Suppressor macrophage treated with lipopolysaccharide for 4 hours (primary cell): ENCODE measurements at places on chromosomes 6 and 20.

GRCh38 chr6:158072083-158072721 lies 90.5 kb downstream of the SYNJ2 start:
- peak; percentile 76 for DNase-seq

DNA sequence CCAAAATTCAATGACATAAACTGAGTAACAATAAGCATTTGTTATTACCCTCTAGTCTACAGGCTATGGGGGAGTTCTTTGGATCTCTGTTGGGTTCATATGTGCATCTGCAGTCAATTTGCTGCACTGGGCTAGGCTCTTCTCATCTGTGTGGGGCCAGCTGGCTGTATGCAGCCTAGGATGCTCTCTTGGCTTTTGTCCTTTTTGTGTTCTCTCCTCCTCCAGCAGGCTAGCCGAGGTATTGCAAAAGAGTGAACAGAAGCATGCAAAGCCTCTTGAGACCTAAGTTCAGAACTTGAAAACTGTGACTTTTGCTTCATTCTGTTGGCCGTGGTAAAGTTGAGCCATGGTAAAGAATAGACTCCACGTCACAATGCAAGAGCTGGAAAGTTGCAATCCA lies 62.8 kb upstream of the FOXO3 start:
- peak; percentile 4 for DNase-seq

DNA sequence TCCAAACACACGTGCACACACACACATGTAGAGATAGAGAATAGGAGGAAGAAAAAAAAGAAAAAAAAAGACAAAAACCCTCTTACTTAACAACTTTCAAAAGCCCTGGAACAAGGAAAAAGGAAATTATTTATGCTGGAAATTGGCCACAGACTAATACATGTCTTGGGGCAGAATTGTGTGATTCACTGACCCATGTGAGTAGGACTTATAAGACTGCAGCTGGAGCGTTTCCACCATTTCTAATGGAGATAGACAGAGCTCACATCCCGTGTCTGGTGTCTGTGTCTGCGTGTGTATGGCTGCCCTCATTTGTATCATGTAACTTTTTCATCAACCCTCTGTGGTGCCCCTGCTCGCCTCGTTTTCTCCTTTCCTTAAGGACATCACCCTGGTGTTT lies 99.8 kb upstream of the PDE10A start:
- no peak for DNase-seq

GRCh38 chr20:50247196-50248094 lies 56.8 kb downstream of the CEBPB start:
- no peak for DNase-seq

DNA sequence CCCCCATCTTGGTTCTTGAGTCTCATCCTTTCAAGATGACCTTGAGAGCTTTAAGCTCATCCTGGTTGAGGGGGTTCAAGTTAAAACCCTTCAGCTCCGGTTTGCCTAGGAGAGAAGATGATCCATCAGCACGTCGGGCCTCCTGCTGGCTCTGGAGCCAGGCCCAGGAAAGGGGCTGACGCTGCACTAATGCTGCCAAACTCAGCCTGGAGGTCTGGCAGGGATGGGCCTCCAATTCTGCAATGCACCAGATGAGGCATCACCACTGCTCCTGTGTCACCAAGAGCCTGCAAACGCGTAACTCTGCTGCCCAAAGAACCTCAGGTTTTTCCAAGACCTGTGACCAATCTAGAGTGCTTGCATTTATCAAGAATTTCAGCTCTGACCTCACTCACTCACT lies 6.1 kb downstream of the PDRG1 start:
- DNase-seq: no peak

- no peak for DNase-seq
These were observed 7.6 kb downstream of the LEMD2 start for GRCh38 chr6:33781131-33781975.

- DNase-seq: no peak
These were observed 50.7 kb upstream of the PLEKHG1 start for GRCh38 chr6:150549007-150549406.

DNA sequence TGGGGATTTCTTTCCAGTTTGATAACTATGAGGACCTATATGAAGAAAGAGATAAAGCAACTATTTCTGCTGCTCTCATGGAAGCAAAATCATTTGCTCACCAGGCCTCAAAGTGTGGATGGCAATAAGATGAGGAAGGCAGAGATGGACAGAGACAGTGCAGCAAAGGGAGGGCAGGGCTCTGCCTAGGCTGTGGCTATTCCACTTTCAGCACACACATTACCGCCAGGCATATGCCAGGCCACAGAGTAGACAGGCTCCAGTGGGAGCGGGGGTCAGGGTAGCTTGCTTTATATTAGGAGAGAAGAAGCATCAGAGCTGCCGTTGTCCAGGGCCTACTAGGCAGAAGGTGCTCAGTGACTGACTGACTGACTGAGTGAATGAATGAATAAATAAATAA lies 40.9 kb downstream of the BCL2L1 start:
- DNase-seq: no peak

GRCh38 chr6:150537491-150537890 lies 62.2 kb upstream of the PLEKHG1 start:
- no peak for DNase-seq

DNA sequence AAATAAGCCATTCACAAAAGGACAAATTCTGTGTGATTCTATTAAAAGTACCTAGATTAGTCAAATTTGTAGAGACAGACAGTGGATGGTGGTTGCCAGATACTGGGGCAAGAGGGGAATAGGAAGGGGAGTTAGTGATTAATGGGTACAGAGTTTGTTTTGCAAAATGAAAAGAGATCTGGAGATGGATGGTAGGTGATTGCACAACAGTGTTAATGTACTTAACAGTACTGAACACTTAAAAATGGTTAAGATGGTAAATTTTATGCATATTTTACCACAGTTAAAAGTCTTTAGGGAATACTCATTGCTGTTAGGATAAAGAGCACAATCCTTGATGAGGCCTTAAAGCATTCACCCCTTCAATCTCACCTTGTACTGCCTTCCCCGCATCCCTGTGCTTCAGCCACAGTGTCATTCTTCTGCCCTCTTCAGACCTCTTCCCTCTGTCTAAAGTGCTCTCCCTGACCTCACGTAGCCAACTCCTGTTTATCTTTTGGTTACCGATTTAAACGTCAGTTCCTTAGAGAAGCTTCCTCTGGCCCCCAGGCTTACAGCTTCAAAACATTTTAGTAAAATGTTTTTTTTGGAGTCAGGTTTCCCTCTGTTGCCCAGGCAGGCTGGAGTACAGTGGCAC lies 11.8 kb downstream of the PSMF1 start:
- DNase-seq: no peak

DNA sequence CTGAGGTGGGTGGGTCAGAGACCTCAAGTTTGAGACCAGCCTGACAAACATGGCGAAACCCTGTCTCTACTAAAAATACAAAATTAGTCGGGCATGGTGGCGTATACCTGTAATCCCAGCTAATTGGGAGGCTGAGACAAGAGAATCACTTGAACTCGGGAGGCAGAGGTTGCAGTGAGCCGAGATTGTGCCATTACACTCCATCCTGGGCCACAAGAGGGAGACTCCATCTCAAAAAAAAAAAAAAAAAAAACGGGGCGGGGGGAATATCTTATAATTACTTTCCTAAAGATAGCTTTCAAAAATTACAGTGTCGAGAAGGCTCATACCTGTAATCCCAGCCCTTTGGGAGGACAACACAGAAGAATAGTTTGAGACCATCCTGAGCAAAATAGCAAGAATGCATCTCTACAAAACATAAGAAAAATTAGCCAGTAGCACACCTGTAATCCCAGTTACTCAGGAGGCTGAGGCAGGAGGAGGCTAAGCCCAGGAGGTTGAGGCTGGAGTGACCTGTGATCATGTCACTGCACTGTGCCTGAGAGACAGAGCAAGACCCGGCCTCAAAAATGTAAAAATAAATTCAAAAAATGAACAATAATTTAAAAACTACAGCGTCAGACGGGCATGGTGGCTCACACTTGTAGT lies 25.8 kb downstream of the CBFA2T2 start:
- no peak for DNase-seq

- DNase-seq: no peak
These were observed 8.8 kb downstream of the TENT5A start for GRCh38 chr6:81743649-81744048.

DNA sequence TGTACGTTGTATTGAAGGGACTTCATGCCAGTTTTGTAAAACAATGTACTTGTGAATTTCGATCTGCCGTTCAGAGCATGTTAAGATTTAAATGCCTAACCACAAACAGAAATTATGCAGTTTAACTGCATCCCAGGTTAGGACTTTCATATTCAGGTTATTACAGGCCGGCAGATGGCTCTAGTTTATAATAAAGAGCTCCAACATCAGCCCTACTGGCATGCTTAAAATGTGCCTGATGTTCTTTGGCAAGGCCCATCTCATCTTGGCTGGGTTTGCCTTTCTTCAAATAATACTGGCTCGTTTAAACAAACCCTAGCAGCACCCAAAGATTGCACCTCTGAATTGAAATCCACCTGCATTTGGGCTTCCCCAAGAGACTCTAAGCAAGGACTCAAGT lies 169.3 kb upstream of the RIN2 start:
- no peak for DNase-seq

DNA sequence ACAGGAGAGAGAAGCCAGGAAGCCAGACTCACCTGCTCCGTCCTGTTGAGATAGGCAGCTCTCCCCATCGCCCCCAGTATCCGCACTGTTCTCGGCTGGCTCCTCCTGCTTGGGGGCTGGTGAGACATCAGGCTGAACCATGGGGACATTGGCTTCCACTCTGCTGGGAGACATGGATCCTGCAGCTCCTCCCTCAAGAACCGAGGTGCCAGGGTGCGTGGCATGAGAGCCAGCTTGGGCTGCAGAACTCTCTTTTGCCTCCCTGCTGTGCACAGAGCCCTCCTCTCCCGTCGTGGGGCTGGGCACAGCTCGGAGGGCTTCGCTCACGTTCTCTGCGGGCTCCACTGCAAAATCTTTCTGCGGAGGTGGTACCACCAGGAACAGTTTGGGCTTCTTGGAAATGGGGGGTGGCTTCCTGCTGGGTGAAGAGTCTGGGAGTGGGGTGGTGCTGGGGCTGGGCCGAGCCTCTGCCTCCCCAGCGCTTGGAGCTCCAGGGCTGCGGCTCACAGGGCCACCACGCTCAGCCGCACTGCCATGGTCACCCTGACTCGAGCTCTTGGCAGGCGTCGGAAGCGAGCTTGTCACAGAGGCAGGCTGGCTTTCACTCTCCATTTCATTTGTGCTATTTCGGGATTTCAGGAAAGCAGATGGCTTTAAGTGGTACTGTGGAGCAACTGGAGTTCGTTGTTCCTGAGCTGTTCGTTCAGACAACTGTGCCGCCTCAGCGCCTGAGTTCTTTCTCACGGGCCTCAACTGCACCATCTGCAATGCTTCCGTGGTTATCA lies 26.5 kb downstream of the HEBP2 start:
- no peak for DNase-seq

GRCh38 chr6:41741625-41742490 lies 5.3 kb downstream of the PGC start:
- DNase-seq: no peak

DNA sequence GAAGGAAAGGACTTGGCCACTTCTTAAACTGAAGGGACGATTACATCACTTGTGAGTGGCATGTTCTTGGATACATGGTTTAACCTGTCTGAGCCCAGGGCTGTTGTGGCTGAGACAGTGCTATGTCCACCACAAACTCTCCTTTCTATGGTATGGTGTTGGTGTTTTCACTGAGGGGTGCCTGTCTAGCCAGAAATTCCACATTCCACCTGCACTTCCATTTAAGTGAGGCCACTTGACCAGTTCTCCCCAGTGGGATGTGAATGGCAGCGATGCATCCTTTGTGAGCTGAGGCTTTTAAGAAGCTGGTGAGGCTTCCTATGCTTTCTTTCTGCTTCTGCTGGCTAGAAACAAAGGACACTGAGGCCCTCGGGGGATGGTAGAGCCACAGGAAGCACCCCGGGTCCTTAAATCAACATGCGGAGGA lies 151.4 kb upstream of the CHD6 start:
- no peak for DNase-seq

DNA sequence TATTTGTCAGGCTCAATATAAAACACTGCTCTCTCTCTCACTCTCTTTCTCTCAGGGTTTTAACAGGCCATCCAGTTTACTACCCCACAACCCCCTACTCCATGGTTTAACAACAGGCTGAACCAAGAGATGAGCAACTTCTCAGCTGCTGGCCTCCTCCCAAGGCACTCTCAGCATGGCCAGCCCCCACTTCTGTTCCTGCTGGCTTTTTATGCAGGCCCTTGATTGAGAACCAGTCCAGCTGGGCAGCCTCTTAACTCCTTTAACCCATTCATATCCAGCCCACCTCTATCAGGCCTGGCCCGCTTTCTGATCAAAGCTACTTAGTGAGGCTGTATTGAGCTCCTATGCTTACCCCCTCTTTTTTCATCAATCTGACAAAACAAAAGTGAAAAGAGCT lies 346.8 kb upstream of the POU3F2 start:
- DNase-seq: no peak

GRCh38 chr6:108897371-108897770 lies 49.1 kb downstream of the ARMC2 start:
- DNase-seq: no peak

DNA sequence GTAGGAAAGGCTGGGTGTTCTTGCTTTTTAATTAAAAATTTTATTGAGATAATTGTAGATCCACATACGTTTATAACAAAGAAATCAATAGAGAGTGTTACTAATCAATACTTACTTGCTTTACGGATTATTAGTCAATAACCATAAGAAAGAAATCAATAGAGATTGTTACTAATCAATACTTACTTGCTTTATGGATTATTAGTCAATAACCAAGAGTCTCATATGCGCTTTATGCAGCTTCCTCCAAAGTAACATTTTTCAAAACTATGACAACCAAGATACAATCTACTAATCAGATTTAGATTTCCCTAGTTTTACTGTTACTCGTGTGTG lies 31.0 kb upstream of the LY86 start:
- DNase-seq: no peak

DNA sequence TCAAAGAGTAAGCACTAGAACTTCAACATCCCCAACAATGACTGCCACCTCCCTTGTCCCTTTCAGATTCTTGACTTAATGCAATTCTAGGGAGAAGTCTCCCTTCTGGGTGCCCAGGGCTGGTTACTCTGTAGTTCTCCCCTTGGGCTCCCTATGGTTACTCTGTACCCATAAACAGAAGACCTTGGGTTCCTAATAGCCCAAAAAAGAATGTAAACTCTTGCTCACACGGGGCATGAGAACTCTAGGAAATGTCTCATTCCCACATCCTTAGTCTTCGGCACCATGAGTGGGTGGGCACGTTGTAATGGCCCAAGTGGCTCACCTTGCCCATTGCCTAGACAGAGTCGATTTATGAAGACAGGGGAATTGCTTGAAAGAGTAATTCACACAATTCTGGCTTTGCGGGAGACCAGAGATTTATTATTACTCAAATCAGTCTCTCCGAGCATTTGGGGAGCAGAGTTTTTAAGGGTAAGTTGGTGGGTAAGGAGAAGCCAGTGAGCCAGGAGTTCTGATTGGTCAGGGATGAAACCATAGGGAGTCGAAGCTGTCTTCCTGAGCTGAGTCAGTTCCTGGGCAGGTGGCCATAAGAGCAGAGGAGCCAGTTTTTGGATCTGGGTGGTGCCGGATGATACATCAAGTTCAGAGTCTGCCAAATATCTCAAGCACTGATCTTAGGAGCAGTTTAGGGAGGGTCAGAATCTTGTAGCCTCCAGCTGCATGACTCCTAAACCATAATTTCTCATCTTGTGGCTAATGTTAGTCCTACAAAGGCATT lies 61.2 kb upstream of the SIRPG start:
- no peak for DNase-seq
